ENCODE measurements at places on chromosomes 16 and 17. TPM values are rescaled to one million over a fixed set of nuclear protein-coding genes. Genes with fewer than 3 reads are reported as not detected.

CSH1 gene
- not detected for total RNA-seq

PRAC1 gene
- 137 TPM for total RNA-seq

ZNF469 gene
- total RNA-seq: 0.35 TPM

METTL16 gene
- 30.7 TPM for total RNA-seq

PLXDC1 gene
- total RNA-seq: 10.9 TPM

SPATA20 gene
- 54.3 TPM for total RNA-seq

ACSM2A gene
- not detected for total RNA-seq

ALDH3A1 gene
- total RNA-seq: 3.1 TPM

SBK1 gene
- 0.28 TPM for total RNA-seq

KRTAP1-1 gene
- total RNA-seq: not detected

RBFOX1 gene
- 7.7 TPM for total RNA-seq

CDH16 gene
- 0.13 TPM for total RNA-seq
